ENCODE measurements at places on chromosomes 6 and 20.

DNA sequence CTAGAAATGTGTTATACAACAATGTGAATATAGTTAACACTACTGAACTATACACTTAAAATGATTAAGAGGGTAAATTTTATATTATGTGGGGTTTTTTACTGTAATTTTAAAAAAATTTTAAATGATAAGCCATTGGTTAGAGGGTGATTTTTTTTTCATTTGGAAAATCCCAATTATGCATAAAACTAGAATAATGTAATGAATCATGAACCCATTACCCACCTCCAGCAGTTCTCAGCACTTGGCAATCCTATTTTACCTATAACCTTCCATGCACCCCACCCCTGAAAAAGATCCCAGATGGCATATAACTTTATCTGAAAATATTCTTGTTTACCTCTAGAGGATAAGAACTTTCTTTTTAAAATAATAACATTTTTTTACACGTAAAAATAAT, 13.7 kb downstream of the KIF3B start:
- DNase-seq, result no peak

DNA sequence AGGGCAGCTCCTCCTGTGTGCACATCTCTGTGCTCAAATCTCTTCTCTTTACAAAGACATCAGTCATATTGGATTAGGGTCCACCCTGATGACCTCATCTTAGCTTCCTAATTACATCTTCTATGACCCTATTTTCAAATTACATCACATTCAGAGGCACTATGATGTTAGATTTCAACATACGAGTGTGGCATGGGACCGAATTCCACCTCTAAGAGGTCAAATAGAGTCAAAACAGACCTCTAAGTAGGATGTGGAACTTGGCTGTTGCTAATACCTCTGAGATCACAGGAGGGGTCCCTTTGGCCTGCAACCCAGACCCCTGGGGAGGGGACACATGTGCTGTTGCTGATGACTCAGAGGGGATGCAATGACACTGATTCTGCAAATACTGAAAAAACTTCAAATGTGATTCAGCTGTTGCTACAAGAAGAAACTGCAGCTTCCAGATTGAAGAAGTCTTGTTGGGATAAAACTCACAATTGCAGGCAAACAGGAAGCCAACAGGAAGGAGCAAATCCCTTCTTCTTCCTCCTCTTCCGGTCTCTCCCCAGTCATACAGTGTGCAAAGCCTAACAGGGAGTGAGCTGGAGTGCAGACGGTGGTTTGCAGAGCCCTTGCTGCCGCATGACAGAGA, 216.2 kb downstream of the MYLK4 start:
- DNase-seq, result no peak

- DNase-seq, result no peak
These were observed 134.4 kb upstream of the STMND1 start for GRCh38 chr6:16967470-16967817.

- no peak for DNase-seq
These were observed 13.0 kb upstream of the MRPS10 start for GRCh38 chr6:42230345-42231321.

DNA sequence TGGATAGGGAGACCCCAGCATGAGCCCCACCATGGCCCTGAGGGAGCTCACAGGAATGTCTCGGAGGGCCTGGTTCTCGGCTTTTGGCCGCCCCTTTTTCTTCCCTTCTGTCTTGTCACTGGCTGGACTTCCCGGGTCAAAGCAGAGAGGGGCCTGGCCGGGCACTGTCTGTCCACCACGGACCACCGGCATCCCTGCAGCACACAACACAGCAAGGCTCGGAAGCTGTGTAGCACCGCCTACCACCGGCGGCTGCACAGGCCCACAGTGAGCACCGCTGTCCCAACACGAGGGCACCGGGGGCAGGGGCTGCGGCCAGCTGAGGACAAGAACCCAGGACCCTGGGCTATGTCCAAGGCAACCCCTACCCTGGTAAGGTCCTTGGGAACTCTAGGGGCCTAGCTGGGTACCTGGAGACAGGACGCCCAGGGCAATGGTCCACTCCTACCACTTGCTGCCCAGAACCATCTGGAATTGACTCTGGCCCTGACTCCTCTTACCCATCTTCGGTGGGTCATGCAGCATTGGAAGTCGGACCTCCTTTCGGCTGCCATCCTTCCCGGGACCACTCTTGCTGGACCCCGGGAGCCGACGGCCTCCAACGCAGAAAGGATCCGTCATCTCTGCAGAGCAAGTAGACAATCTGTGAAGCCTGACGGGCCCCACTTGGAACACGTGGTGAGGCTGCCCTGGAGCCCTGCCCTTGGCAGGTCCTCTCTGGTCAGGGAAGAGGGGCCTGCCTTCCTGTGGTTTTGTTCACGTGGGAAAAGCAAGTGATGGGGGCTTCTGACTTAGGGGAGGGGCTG, 2.2 kb downstream of the ZNF512B start:
- peak; percentile 57 for DNase-seq

DNA sequence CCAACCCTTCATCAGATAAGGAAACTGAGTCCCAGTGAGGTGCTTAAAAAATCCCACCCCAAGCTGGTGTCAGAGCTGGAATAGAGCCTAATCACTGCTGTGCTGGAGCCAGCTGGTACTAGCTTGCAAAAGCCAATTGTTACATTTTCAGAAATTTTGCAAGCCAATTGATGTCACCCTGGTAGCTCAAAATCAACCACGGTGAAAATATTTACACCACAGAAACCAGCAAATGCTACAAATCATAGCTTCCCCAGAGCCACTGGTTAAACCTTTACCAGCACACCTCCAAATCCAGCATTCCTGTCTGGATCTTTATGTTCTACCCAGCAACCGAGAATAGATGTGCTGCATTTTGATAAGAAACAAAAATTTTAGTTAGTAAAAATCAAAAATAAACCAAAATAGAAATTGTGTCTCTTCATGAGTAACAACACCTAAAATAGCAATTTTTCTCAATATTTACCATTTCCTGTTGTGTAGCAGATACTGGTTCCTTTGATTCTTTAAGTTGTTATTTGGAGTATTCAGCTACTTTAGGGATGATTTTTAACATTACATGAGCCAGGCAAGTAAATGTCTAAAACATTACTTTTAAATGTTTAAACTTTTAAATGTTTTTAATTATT, 7.2 kb upstream of the LCA5 start:
- no peak for DNase-seq

DNA sequence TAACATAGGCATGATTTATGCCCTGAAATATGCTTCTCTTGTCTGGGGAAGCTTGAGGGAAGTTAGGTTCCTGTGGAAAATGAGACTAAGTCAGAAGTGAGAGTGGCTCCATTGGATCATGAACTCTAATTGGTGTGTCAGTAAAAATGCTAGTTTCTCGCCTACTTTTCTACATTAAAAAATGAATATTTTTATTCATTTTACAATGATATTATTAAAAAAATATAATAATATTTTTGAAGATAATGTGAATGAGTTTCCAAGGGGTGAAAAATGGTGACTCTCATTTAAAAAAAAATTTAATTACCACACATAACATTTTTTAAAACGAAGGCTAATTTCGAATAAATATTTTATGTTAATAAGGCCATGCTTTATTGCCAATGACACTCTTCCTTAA, 84.2 kb downstream of the HIVEP1 start:
- no peak for DNase-seq

GRCh38 chr6:20434766-20435165, 33.1 kb downstream of the E2F3 start:
- DNase-seq, result no peak

- no peak for DNase-seq
These were observed 120.7 kb upstream of the BACH2 start for GRCh38 chr6:90417385-90417784.

GRCh38 chr6:29531668-29532067, 27.9 kb downstream of the UBD start:
- DNase-seq, result no peak

GRCh38 chr6:152697634-152698033, at the start of gene MYCT1:
Gene MYCT1 (plus strand): TSS chr6:152697897. CDS start chr6:152697903, 6 bp downstream.
- no peak for DNase-seq

- no peak for DNase-seq
These were observed 12.5 kb downstream of the RPS6KA2 start for GRCh38 chr6:166614589-166614988.

DNA sequence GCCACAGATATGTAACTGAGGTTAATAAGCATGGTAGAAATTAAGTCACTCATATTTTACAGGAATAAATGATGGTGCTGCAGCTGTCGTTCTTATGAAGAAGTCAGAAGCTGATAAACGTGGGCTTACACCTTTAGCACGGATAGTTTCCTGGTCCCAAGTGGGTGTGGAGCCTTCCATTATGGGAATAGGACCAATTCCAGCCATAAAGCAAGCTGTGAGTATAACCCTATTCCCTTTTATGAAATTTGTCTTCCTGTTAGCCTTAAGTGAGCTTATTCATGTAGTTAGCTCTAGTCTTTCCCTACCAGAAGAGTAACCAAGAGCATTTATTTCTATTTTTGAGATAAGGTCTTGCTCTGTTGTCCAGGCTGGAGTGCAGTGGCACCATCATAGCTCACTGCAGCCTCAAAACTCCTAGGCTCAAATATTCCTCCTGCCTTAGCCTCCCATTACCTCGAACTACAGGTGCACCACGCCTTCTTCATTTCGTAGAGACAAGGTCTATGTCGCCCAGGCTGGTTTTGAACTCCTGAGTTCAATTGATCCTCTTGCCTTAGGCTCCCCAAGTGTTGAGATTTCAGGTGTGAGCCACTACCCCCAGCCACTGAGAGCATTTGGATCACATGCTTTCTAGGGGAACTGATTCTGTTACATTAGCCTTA, 12.0 kb downstream of the TCP1 start:
- no peak for DNase-seq

DNA sequence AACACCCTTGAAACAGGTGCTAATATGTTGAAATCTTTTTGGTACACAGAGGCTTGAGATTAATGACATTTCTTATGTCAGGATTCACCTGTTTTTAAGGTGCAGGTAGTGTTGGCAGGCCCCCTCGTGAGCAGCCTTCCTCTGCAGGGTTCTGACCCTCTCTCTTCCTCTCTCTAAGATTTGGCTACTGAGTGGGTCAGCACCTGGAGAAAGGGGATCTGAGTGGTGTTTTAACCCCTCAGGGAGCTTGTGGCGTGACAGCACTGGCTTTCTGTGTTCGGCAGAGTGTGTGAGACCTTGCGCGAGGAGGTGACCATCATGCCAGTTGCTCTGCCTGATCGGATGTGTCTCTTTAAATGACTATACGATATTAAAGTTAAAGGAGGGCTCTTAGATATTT, 37.1 kb downstream of the HIVEP1 start:
- no peak for DNase-seq

Measured in Right ventricle myocardium inferior (tissue), 1 donor.